Globus pallidus (tissue), 1 donor: ENCODE measurements at places on chromosomes 2 and 18.

- no peak for DNase-seq
These were observed 23.6 kb upstream of the COL6A3 start for GRCh38 chr2:237437566-237437965.

GRCh38 chr2:230893841-230894781, 29.4 kb downstream of the ITM2C start:
- peak; percentile 65 for DNase-seq

DNA sequence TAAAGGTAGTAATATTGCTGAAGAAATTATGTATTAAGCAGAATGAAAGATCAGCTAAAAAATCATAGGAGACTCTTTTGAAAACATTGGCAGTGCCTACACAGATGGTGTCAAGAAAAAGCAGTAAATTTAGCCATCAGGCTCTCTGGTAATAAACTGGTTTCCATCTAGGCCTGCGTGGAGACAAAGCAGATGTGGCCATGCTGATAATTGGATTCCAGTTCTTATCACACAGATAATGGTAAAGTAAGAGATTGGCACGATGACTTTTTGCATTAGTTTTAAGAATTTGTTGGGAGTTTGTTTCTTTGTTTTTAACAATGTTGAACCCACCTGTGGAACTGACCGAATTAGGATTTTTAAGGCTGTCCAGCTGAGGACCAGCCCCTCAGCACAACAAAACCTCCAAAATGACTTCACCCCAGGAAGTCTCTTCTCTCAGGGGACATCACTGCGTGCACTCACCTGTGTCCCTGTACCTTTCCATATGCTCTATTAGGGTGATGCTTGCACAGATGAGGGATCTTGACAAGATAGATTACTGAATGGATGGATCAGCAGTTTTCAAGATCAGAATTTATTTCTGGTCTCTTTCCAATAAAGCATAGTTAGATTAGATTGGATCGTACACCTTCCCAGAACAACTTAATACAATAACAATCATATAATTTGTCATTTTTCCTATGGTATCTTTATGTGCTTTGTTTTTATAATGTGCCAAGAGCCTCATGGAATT, 69.1 kb upstream of the DNAJC10 start:
- no peak for DNase-seq

DNA sequence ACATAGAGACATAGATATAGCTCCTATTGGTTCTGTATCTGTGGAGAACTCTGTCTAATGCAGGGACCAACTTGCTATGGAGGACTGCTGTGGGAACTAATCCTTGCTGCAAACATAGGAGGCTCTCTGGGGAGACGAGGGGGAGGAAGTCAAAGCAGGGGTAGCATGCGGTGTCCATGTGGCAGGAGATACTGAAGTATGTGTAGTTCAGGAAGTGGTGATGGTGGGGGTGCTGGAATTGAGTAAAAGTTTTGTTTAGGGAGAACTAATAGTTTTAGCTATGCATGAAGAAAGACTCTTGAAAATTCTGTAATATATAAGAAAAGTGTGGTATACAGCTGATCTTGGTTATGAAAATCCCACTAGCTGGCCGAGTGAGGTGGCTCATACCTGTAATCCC, 62.0 kb downstream of the ANKRD44 start:
- peak; percentile 64 for DNase-seq

- no peak for DNase-seq
These were observed 231.1 kb upstream of the HS6ST1 start for GRCh38 chr2:128549646-128550260.

GRCh38 chr2:237628247-237629187, 1.1 kb downstream of the LRRFIP1 start:
- no peak for DNase-seq

- DNase-seq, result no peak
These were observed 568 bp downstream of the RAB31 start for GRCh38 chr18:9708434-9709303.

DNA sequence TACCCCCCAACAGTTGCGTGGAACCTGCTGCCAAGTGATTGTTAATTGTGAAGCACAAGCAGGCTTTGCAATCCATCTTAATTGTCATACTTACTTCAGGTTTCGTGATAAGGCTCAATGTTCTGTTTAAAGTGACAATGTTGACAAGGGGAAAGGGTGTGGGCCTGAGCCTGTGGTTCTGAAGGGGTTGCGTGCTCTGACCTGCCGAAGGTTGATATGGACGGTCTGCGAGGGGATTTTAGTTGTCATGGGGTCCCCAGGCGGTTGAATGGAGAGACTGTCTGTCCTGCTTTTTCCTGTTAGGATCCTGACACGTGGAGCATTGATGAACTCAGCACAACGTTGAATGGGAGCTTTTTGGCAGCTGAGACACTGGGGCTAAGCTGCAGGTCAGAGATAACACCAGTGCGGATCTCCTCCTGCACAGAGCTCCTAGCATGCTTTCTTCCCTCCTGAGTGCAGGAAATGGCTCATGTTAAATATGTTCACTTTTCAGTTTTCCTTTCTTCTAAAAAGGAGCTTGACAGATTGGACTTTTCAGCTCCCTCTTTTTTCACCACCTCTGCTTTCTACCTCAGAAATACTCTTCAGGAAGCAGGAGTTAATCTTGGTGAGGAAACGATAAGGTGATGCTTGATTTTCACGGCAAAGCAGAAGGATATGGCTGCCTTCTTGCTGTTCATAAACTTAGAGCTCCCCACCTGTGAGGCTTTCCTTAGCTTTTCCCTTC, 62.9 kb upstream of the ZEB2 start:
- DNase-seq, result no peak

DNA sequence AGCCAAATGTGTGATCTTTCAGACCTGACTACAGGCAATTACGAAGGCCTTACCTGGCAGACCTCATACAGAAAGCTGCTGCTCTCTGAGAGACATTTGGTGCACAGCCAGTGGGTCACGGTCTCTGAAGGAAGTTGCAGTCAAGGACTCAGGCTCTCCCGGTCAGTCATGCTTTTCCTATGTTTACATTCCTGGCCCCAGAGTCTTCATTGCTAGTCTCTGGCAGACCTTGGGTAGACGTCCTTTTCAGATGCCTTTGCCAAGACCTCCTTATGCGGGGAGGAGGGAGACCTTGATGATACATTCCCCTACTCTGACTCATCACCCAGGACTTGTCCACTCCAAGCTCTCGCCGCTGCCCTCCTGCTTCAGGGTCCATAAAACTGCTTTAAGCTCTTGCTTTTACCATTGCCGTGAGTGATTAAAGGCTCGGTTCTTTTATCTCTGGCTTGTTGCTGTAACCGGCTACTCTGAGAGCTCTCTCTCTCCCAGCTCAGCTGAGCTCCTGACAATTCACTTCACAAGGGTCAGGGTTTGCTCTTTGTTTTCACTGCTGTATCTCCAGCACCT, 62.0 kb upstream of the SLC35F5 start:
- no peak for DNase-seq

DNA sequence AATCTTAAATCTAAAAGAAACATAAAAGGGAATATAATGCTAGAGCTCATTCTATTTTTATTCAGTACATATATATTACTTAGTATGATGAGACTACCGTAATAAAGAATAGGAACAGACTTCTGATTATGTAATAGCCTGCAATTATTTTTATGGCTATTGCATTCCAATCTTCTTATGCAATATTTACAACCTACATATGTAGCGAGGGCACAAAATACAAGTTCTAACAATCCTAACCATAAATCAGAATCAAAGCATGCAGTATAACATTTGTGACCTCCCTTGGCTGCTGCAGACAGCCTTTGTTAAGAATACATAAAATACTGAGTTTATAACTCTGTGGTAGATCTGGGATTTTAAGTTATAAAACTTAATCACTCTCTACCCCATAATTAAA, 177.6 kb downstream of the BABAM2 start:
- no peak for DNase-seq

DNA sequence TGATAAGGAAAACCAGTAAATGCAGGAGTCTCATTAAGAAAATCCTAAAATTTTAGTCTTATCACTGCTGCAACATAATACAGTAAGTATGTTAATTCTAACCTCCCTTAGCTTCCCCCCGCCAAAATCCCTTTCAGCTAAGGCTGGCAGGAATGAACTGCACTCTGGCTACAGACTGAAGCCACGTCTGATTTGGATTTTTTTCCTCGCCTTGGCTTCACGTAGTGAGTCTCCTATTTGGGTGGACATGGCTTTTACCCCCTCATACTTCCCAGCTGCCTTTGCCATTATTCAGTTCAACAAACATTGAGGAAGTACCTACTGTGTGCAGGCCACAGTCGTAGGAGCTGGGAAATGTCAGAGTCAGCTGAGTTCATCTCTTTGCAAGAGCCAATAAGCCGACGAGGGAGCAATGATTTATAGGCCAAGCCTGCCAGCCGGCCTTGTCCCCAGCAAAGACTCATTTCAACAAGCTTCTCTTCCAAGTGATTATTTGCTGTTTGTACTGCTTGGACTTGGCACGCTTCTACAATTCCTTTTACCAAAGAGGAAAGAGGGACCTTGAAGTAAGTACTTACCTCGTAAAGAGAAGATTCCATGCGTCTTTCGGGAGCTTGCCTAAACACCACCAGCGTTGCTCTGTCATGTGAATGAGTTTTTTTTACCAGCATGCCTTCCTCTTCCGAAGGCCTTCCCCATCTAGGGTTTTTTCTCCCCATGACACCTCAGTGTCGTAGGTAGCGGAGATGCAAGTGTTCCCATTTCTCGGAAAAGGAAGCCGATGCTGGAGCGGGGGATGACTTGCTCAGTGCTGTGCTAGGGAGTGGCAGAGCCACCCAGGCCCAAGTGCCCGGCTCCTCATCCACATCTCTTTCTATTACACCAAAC, 138.6 kb downstream of the KLHL29 start:
- DNase-seq, result no peak

DNA sequence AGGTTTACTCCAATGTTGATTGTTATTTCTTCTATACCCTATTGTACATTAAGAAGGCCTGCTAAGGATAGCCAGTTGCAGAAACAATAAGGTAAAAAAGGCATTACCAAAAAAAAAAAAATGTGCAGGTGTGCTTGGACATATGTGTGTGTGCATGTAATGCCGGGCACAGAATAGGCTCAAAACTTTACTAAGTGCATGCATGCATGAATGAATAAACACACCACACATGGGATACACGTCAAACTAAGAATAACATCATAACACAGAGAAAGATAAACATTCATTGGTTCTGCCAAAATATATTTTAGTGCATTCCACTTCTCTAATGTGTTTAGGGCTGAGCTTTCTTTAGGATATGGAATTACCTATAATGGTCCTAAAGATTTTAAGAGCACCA, 298.2 kb downstream of the TCF4 start:
- DNase-seq, result no peak

GRCh38 chr2:168087401-168087800, 160.0 kb downstream of the STK39 start:
- no peak for DNase-seq

- no peak for DNase-seq
These were observed 182.2 kb downstream of the NRP2 start for GRCh38 chr2:205864491-205864890.
